Stimulated activated CD8-positive, alpha-beta memory T cell treated with anti-CD3 and anti-CD28 coated beads, Interleukin-7, amount 100 ng/mL, for 1 hour (primary cell): ENCODE measurements at places on chromosomes 7 and 10.

DNA sequence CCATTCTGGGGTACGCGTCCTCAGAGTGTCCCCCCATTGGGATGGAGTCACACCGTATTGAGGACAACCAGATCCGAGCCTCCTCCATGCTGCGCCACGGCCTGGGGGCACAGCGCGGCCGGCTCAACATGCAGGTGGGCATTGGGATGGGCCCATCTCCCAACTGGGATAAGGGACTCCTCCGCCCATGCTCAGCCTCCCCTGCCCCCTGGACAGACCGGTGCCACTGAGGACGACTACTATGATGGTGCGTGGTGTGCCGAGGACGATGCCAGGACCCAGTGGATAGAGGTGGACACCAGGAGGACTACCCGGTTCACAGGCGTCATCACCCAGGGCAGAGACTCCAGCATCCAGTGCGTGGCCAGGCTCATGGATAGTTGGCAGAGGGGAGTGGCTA, 5.8 kb downstream of the AEBP1 start:
- no peak for DNase-seq

- no peak for DNase-seq
These were observed 49.5 kb upstream of the FAM180A start for GRCh38 chr7:135798095-135798494.

GRCh38 chr10:15387021-15387420, 15.9 kb upstream of the FAM171A1 start:
- DNase-seq = no peak

- no peak for DNase-seq
These were observed 72.9 kb downstream of the NPY start for GRCh38 chr7:24356718-24357386.

DNA sequence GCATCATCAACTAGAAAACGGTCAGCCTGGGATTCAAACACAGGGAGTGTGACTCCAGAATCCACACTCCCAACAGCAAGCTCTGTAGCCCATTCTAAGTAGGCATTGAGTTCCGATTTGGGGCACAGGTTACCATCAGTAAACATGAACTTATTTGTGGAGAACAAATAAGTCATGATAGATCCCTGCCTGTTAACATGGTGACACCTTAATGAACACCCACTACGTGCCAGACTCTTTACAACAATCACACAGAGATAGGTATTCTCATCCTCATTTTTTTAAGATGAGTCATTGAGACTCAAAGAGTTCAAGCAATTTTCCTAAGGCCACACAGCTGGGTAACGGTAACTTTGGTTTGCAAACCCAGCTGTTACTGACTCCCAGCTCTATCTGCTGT, 91.5 kb downstream of the LYZL2 start:
- DNase-seq = no peak

- no peak for DNase-seq
These were observed 33.5 kb upstream of the RNF148 start for GRCh38 chr7:122736183-122736582.

DNA sequence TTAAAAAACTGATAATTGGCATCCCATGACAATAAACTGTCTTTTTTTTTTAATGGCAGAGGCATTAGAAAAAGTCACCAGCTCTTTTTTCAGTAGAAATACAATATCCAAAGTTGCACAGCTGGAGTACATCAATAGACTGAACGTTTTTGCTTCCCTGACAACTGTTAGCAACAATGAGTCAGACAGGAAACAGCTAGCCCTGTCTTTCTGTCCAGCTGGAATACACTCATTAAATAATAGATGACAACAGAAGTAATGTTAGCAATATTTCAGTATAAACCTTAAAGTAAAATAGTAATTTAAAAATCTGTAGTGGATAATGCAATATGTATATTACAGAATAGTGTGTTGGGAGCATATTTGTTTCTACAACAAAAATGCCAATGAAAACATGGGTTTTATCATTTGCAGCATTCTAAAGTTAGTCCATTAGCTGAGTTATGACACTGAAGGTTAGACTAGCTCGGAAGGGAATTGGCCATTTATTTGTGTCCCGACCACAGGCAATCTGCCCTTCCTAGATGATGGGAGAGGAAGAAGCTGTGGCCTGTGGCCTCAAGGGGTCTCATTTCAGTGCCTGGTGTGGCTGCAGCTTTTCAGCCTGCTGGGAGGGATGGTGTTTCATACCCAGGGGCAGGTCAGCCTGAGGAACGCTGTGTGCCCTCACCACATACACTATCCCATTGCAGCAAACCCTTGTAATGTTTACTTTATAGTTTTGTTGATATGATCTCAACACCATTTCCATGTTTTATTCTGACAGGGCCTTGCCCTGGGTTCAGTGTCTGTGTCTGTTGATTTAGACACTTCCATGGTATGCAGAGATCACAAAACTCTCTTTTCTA, 173.3 kb downstream of the SLC16A9 start:
- no peak for DNase-seq

DNA sequence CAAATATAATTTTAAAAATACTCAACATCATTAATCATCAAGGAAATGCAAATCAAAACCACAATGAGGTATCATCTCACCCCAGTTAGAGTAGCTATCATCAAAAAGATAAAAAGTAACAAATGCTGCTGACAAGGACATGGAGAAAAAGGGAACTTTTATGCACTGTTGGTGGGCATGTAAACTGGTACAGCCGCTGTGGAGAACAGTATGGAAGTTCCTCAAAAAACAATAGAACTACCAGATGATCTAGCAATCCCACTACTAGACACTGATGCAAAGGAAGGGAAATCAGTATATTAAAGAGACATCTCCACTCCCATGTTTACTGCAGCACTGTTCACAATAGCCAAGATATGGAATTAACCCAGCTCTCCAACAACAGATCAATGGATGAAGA, 384.5 kb downstream of the PLXDC2 start:
- DNase-seq = no peak

GRCh38 chr10:20173046-20173445, 356.8 kb downstream of the PLXDC2 start:
- no peak for DNase-seq

GRCh38 chr10:73997461-73997786, 492 bp upstream of the VCL start:
- DNase-seq = no peak

DNA sequence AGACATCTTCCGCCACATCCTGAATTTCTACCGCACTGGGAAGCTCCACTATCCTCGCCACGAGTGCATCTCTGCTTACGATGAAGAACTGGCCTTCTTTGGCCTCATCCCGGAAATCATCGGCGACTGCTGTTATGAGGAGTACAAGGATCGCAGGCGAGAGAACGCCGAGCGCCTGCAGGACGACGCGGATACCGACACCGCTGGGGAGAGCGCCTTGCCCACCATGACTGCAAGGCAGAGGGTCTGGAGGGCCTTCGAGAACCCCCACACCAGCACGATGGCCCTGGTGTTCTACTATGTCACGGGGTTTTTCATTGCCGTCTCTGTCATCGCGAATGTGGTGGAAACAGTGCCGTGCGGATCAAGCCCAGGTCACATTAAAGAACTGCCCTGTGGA, 1.9 kb downstream of the KCND2 start:
- no peak for DNase-seq

- DNase-seq = no peak
These were observed 139.3 kb downstream of the FRMD4A start for GRCh38 chr10:14191407-14191806.

GRCh38 chr7:103343758-103344452, 662 bp downstream of the DNAJC2 start:
- DNase-seq = no peak

DNA sequence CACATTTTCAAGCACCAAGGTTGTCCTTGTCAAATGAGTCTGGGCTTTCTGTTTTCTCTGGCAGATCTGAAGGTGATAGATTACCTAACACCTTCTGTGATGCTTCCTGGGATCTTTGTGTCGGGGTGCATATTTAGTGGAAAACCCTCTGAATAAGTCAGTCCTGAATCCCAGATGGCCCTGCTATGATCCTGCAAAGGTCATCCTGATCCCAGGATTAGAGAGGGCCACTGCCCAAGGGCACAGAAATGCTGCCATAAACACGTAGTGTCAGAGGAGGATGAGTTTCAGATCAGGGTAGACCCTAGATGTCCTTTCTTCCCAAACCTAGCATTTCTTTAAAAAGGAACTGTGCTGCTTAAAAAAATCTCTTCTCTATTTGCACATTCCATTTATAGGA, 19.0 kb downstream of the AGR2 start:
- DNase-seq = no peak

DNA sequence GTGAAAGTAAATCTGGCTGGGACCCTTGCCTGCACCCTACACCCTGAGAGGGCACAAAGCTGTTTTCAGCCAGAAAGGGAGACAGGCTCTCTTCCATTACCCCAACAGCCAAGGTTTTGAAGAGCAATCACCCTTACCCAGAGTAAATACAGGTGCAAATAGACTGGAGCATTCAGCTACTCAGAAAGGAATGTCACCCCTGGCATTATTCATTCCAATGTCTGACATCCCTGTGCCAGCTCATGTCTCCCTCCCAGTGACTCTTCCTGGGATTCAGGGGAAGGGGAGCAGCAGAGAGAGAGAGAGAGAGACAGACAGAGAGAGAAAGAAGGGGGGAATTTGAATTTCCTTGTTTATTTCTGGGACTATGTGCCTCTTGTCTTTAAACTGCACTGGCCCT, 611.8 kb downstream of the SORCS3 start:
- DNase-seq = no peak

- no peak for DNase-seq
These were observed 74.8 kb downstream of the SVIL start for GRCh38 chr10:29559996-29560395.

DNA sequence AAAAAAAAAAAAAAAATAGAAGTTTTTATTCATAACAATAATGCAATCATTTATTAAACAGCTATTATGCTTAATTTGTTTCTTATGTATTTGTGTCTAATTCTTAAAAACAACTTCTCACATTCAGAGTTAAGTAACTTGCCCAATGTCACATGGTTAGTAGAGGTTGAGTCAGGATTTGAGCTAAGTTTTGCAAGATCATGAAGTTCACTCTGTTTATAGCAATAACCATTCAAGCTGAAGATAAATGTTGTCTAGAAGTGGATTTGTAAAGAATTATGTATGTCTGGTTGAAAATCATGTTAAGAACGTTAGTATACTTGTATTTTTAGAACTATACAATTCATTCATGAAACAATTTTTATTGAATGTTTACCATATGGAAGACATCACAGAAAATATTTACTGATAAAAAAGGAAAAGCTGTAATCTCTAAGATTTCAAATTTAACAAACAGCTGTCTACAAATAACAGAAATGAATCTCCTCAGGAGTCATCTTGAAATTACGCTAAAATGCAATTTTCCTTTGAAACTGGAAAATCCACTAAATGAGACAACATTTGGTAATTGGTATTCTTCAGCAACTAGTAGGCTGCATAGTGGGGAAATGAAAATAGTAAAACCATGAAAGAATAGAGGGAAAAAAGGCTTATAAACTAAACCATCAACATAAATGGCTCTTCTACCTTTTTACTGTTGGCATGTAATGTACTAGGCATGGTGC, 70.5 kb upstream of the AHR start:
- DNase-seq = no peak

- no peak for DNase-seq
These were observed 120.5 kb downstream of the CCNY start for GRCh38 chr10:35456784-35457183.

DNA sequence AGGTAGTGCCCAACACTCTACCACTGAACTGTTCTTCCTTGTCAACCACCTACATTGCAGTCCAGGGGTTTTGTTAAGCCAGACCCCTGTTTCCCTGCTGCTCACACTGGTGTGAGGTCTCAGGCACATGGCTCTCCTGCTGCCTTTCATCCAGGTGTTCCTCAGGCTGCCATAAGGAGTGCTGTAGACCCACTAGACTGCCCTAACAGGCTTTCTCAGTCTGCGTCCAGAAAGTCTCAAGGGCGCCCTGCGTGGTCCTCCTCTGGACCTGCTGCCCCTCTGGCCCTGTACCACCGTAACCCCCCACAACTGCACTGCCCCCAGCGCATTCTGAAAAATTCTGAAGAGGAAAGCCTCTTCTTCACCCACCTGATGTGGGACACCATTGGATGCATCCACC, 225.7 kb upstream of the ANKRD30A start:
- no peak for DNase-seq

DNA sequence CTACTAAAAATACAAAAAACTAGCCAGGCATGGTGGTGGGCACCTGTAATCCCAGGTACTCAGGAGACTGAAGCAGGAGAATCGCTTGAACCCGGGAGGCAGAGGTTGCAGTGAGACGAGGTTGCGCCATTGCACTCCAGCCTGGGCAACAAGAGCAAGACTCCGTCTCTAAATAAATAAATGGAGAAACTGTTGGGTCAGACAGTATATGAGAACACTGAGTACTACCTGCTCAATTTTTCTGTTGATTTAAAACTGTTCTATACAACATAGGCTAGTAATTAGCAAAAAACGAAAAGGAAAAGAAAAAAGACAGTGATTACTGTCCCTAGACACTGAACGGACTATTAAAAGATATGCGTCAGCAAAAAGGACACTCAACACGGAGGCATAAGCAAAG, 26.7 kb downstream of the GFRA1 start:
- no peak for DNase-seq

GRCh38 chr10:120977897-120978296, 126.7 kb downstream of the WDR11 start:
- DNase-seq = no peak

- no peak for DNase-seq
These were observed 33.6 kb upstream of the HERPUD2 start for GRCh38 chr7:35728412-35729060.

DNA sequence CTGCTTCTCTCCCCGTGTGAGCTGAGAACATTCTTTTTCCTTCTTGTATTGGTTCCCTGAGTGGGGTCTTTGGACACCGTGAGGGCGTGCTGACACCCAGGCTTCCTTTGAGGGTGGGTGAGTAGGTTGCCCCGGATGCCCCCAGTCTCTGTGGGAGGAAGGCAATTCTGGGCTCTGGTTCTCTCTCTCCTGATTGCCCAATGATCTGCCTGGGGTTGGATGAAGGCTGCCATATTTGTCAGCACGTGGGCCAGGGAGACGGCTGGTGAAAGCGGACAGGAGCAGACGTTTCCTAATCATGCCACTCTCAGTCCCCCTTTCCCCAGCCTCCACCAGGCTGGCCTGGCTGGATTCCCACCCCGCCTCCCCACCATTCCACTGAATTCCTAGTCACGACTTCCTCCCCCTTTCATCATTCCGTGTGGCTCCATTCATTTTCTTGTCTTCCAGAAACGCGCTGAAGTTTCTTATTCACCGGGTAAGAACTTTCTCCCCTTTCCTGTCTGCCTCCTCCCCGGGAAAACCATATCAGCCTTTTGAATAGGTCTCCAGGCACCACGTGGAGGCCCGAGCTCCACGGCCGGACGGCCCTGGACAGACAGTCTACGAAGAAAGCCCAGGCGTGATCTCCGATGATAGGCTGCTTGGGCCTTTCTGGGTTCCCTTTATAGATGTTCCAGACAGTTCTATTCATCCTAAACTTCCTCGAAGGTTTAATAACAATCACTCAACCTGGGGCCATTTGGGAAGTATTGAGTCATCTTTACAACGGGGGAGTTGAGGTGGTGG, 98.7 kb upstream of the NPTX2 start:
- DNase-seq = no peak

DNA sequence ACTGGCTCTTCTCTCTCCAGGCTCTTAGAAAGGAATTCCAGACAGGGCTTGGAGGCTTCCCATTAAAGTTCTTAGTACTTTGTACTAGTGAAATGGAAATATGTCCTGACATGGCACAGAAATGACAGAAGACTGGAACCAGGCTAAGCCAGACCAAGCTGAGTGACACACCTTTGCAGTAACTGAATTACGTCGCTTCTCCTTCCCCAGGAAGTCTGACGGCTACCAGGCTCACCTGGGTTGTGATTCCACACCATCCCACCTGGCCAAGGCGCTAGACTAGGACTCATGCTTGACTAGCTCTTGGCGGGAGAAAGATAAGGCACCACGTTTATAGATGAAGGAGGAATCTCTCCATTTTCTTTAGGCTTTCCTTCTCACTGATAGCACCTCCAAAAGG, 50.7 kb upstream of the KCNIP2 start:
- no peak for DNase-seq
